ENCODE measurements at places on chromosomes 4 and X.

DNA sequence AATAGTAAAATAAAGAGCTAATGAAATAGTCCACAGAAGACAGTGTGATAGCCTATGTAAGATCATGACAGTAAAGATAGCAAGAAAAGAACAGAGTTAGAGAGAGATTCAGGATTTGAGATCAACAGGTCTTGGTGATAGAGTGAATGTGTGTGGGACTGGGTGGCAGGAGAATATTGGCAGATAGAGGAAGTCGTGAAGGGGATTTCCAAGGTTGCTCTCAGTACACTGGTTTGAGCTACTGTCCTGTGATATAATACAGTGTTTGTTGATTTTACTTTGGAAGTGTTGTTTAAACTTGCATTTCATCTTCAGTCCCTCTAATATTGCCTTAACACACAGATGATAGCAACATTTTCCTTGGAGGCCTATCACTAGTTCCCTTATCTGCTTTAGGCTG lies 44.1 kb downstream of the DTHD1 start:
- no peak for DNase-seq

- no peak for DNase-seq
Measured at GRCh38 chr4:36325926-36326325, 44.5 kb downstream of the DTHD1 start.

DNA sequence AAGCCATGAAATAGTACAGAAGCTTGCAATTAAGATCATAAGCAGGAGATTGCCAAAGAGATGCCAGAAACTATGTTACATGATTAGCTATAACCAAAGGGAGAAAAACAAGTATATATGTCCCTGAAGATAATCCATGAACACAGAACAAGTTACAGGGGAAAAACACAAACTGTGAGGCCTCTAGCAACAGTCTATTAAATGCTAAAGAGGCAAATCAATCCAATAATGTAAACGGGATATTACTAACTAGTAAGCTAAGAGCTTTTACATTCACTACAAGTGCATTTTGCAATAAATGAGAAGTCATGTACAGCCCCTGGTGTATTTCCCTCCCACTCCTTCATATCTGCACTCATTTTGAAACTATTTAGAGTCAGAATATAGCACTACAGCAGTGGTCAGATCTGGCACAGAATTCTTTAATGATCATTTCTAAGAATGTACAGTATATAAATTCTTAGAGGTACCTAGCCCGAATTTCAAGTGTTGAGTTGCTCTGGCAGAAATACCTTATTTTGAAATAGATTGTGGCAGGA lies 449.8 kb upstream of the SMIM31 start:
- DNase-seq: no peak

DNA sequence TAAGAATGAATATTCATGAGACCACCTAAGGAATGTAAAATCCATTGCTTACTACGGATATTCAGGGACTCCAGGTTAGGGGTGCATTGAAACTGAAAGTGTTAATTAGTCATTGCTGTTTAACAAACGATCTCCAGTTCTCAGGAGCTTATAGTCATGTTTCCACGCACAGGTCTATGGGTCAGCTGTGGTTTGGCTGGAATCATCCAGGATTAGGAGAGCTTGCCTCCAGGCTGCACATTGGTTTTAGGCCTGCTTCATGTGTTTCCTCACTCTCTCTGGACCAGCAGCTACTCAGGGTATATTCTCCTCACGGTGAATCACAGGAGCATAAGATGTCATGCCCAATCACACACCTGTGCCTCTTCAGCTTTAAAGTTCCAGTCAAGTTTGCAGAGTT lies 98.9 kb downstream of the ATXN3L start:
- DNase-seq: no peak

DNA sequence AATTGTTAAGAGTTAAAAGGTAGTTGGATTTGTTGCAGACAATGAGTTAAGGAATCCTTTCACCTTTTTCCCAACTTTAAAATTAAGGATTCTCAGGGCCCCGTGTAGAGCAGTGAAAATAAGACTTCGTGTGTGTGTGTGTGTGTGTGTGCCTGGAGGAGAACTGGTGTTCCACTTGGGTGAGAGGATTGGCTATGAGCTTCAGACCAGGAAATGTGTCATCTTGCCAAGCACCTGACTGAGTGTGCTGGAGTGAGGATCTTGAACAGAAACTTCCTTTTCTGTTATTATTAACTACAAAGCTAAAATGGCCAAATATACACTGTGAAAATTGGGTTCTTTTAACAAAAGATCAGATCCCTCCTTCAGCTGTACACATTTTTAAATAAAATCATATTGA lies 113.1 kb upstream of the VCX2 start:
- DNase-seq: no peak

DNA sequence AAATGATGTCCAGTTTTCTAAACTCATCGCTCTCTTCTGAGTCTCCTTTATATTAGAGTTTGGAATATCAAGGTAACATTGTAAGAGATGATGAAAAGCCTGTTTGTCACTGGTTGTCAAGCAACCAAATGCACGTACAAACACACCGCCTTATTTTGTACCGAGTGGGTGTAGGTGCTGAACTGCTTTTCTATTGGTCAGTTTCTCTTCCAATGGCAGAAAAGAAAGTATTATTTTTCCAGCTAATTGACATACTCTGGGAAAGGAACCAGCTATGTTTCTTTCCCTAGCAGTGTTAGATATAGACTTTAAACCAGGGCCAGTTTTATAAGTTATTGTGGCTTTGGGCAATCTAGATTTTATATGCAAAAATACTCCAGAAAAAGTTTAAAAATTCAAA lies 6.6 kb upstream of the PPM1K start:
- DNase-seq: no peak

DNA sequence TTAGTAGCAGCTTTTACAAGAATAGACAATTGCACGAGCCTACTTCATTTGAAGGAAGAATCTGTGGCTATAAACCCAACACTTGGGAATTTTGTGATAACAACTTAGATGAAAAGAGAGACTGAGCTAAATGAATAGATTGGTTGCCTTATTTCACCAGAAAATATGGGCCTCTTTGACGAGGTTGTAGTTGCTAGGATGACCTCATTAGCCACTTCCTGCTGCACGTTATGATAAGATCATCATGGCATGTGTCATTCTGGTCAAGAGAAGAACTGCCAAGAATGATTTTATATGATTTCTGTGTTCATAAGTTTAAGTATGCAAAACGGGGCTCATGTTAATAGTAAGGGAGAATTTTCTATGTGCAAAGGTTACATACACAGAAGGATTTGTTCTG lies 321.9 kb upstream of the GIMD1 start:
- no peak for DNase-seq

DNA sequence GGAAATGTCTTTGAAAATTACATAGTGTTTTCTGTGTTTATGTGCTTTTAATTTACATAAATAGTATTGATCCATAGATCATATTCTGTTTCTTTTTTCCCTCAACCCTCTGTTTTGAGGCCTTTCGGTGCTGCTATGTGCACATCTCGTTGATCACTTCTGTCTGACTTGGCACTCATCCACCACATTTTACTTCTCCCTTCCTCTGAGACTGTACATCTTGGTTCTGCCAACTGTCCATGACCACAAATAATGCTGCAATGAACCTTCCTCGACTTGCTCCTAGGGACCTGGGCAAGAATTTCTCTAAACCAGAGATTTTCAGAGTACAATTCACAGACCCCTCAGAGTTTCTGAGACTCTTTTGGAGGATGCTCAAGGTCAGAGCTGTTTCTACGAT lies 74.4 kb downstream of the RTL5 start:
- no peak for DNase-seq

Data from endothelial cell (in vitro differentiated cells).